Psoas muscle (tissue), 8 donors: ENCODE measurements at places on chromosomes 5 and 9. TPM values are rescaled to one million over a fixed set of nuclear protein-coding genes. Genes with fewer than 3 reads are reported as not detected.

DNA sequence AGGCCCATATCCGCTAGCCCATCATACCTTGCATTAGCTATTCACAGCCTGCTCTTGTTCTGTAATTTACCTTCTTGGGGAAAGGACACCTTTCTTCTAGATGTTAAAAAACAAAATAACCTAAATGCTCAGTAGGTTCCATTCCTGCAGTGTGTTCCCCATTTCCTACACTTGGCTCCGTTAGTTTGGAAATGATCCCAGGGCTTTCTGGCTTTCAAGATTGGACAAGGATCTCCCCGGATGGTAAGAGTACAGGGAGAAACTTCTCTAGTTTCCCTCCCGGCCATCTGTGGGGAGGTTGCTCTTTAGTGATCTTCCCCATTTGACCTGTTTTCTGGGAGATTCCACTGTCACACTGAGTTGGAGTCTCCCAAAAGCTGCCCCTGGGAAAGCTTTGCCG is 27.3 kb upstream of the STC2 start:
- H3K27me3 ChIP-seq, result no peaks in the 10 kb centered on the region
- H3K4me3 ChIP-seq, result no peak overlapping the region
- H3K4me1 ChIP-seq, result no peaks in the 10 kb centered on the region
- no peaks in the 10 kb centered on the region for H3K36me3 ChIP-seq
- DNase-seq, result no peak

DNA sequence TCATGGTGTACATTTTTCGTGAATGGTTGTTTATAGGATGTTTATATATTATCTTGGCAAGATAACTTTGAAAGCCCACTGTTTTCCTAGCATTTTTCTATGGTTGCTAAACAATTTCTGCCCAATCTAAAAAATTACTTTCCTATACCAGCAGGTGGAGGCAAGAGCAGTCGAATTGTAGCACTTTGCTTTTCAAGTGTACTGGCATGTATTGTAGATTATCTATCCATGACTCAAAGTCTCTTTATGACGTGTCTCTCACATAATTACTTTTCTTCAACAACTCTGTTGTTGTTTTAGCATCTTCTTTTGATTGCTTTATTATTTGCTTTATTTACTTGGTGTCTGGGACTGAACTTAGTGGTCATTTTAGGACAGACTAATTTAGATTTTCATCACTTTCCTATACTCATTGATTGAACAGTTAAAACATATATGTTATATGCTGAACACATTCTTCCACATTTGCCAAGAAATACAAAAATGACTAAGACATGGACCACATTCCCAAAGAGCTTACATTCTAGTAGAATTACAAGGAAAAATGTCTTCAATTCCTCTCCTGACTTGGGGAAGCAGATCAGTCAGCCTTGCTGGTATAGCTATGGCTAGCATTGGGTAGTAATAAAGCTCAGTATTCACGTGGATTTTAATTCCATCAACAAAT is 20.7 kb downstream of the NLN start:
- DNase-seq, result no peak
- H3K36me3 ChIP-seq, result no peaks in the 10 kb centered on the region
- H3K4me1 ChIP-seq, result no peaks in the 10 kb centered on the region
- no peak overlapping the region for H3K27ac ChIP-seq

DNA sequence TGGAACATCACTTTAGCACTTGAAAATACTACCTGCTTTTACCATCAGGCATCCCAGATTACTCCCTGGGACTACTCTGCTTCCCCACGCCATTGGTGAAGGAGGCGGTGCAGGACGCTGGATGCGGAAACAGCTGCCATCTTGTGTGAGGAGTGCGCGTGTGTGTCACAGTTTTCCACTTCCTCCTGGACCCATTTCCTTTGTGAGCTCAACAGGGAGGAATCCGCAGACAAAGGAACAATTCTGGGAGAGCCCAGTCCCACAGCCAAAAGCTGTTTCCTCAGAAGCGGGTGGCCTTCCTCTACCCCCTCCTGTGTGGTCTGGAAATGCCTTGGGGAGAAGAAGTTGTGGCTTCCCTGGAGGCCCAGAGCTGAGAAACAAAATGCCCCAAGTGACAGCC is 16.8 kb downstream of the AFAP1L1 start:
- H3K36me3 ChIP-seq, result no peaks in the 10 kb centered on the region
- H3K27me3 ChIP-seq, result no peaks in the 10 kb centered on the region
- H3K27ac ChIP-seq, result peak overlapping the region; percentile 73
- peak; percentile 68 for DNase-seq
- no peak overlapping the region for H3K4me3 ChIP-seq

DNA sequence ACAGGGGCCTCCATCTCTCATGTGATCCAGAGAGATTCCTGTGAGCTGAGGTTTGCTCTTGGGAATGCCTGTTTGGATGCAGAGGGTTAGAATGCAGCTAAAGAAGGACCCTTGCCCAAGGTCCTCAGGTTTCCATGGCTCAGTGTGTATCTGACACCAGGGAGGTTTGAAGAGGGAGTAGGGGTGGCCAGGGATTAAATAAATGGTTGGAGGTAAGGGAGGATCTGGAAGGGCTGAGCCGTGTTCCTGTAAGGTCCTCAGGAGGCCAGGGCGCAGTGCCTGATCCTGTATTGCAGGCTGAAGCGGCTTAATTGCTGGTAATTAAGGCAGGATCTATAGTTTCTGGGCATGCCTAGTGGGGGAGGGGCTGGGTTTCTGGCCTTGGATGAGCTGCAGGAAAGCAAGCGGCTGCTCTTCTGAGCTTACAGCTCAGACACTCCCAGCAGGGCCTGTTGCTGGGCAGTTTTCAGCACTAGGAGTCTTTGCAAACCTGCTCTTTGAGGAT is 41.5 kb upstream of the MAP1B start:
- H3K36me3 ChIP-seq, result no peaks in the 10 kb centered on the region
- H3K27me3 ChIP-seq, result no peaks in the 10 kb centered on the region
- no peaks in the 10 kb centered on the region for H3K4me1 ChIP-seq

DNA sequence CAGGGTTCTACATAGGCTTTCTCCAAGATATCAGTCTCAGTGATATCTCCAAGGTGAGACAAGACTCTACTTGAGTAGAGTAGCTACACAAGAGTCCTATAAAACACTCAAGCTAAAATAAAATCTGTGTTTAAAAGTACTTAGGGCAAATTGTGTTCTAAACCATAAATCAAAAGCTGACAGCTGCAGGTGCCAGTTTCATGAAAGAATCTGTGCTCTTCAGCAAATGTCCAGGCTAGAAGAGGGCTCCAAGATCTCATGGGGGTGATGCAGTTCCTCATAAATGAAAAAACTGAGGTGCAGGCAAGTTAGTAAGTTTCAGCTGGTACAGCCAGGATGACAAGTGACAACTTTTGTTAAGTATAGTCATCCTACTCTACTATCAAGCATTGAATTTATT is 142.8 kb upstream of the TNPO1 start:
- H3K27me3 ChIP-seq, result no peaks in the 10 kb centered on the region
- no peaks in the 10 kb centered on the region for H3K36me3 ChIP-seq
- no peak for DNase-seq
- H3K4me3 ChIP-seq, result no peak overlapping the region

DNA sequence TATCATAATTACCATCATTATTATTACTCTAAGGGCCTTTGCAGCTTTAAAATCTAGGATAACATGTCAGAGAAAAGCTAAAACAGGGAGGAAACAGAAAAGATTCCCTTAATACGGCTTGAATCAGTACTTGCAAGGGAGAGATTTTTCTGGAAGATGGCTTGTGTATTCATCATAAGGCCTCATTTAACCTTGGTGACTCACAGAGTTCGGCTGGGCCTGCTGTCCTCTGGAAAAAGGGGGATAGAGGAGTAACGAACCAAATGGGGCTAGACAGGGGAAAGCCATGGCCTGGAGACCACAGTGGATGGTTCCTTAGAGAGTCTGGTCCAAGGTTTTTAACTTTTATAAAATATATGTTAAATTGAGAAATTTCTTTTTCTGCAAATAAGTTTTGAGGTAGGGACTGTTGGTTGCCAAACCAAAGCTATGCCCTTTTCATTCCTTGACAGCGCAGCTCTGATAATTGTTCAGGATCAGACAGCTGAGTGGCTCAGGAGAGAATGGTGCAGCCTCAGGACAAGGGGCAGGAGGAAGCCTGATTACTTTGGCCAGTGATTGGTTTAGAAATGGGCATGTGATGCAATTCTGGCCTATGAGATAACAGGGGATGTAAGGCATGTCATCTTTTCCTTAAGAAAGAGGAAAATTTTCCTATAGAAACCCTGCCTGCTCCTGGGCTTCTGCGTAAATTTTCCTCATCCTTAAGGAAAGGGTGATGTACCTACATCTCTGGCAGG is 25.6 kb upstream of the GSN start:
- no peak overlapping the region for H3K27ac ChIP-seq
- no peaks in the 10 kb centered on the region for H3K27me3 ChIP-seq
- no peaks in the 10 kb centered on the region for H3K4me1 ChIP-seq

- H3K4me1 ChIP-seq, result peaks cover 11% of the 10 kb centered on the region
- H3K4me3 ChIP-seq, result peak within 1 kb of the TSS; percentile 97
- peak; percentile 88 for DNase-seq
These were observed at the start of gene MELK for GRCh38 chr9:36572515-36573418. Gene MELK, plus strand, starts transcription at chr9:36572895. Its CDS starts 8,787 bp downstream, at chr9:36581682.

DNA sequence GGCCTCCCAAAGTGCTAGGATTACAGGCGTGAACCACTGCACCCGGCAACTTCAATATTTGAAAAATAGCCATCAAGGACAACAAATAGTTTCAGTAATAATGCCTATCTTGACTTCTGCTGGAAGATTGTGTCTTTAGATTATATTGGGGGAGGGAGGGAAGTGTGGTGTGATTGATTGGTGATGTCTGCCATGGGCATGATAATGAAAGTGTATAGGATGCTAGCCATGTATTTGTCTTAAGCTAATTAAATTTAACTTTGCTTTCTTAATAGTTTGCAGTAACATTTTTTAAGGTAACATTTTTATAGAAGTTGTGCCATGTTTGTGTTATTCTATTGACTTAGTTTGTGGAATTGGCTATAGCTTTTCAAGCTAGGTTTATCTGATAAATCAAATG is 4.6 kb downstream of the JMY start:
- H3K27me3 ChIP-seq, result no peaks in the 10 kb centered on the region
- H3K4me3 ChIP-seq, result no peak overlapping the region
- H3K36me3 ChIP-seq, result no peaks in the 10 kb centered on the region
- H3K4me1 ChIP-seq, result peaks cover 46% of the 10 kb centered on the region
- DNase-seq, result no peak
- H3K27ac ChIP-seq, result no peak overlapping the region

MARCOL gene
- total RNA-seq, result not detected

PRELID2 gene
- total RNA-seq, result 3.0 TPM

DNA sequence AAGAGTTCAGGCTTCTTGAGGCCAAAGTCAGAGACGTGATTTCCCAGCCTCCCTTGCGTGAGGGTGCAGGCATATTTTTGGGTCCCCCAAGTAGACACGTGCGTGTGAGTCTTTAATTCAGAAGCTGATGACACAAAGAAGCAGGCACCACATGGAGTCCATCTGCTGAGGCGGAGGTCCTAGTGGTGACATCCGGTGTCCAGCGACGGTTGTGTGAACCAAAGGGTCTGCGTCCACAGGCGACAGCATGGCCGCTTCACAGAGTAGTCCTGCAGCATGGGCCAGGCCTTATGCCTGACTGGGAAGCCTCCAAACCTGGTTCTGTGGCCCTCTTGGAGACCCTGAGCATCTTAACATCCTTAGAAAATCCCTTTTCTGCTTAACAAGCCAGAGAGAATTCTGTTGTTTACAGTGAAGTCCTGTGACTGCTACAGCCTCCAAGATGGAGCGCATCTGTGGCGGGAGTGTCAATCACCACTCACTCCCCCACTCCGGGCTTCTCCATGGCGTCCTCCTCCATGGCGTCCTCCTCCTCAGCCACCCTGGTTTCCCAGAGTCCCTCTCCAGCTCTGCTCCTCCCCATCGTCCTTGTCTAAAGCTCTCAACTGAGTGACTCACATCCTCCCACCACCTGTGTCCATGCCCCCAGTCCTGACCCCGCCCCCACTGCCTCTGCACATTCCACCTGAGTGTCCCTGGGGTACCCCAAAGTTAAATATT is 133.8 kb downstream of the PAX5 start:
- DNase-seq, result no peak
- no peaks in the 10 kb centered on the region for H3K27me3 ChIP-seq
- H3K4me1 ChIP-seq, result no peaks in the 10 kb centered on the region
- no peak overlapping the region for H3K4me3 ChIP-seq

GRCh38 chr9:22722492-22722891 is 275.9 kb downstream of the DMRTA1 start:
- DNase-seq, result no peak
- H3K4me1 ChIP-seq, result no peaks in the 10 kb centered on the region
- H3K36me3 ChIP-seq, result no peaks in the 10 kb centered on the region
- no peak overlapping the region for H3K27ac ChIP-seq

CHSY3 gene
- 0.49 TPM for total RNA-seq

RNF208 gene
- total RNA-seq, result 9.1 TPM

- H3K4me1 ChIP-seq, result no peaks in the 10 kb centered on the region
- no peaks in the 10 kb centered on the region for H3K36me3 ChIP-seq
- no peak for DNase-seq
- H3K4me3 ChIP-seq, result no peak overlapping the region
- no peak overlapping the region for H3K27ac ChIP-seq
- H3K27me3 ChIP-seq, result peaks cover 10% of the 10 kb centered on the region
These were observed 36.8 kb upstream of the UNC5A start for GRCh38 chr5:176773408-176774035.

DNA sequence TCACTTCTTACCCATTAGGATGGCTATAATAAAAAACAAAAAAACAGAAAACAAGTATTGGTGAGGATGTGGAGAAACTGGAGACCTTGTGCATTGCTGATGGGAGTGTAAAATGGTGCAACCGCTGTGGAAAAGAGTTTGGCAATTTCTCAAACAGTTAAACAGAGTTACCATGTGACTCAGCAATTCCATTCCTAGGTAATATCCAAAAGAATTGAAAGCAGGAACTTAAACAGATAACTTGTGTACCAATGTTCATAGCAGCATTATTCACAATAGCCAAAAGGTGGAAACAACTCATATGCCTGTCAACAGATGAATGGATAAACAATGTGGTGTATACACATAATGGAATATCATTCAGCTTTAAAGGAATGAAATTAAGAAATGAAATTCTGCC is 28.9 kb downstream of the DCP2 start:
- no peaks in the 10 kb centered on the region for H3K4me1 ChIP-seq
- H3K4me3 ChIP-seq, result no peak overlapping the region
- H3K36me3 ChIP-seq, result peaks cover 81% of the 10 kb centered on the region
- no peak for DNase-seq
- no peaks in the 10 kb centered on the region for H3K27me3 ChIP-seq

DNA sequence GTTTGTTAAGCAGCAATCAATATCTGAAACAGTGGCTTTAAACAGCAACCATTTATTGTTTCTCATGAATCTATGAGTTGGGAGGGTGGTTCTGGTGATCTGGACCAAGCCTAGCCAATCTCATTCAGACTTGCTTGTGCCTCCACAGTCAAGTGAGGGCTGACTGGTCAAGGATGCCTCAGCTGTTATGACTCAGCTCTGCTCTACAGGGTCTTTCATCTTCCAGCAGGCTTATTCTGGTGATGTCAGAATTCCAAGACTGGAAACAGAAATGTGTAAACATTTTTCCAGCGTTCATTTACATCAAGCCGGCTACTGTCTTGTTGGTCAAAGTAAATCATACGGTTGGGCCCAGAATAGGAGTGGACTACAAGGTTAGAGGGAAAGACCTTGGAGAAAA is 2.5 kb upstream of the PIP5K1B start:
- no peak overlapping the region for H3K27ac ChIP-seq
- no peaks in the 10 kb centered on the region for H3K27me3 ChIP-seq
- H3K36me3 ChIP-seq, result no peaks in the 10 kb centered on the region
- H3K4me3 ChIP-seq, result no peak overlapping the region
- DNase-seq, result no peak

GRCh38 chr9:135665795-135666189 is 2.7 kb downstream of the LCN9 start:
- no peaks in the 10 kb centered on the region for H3K27me3 ChIP-seq
- H3K27ac ChIP-seq, result no peak overlapping the region
- no peaks in the 10 kb centered on the region for H3K36me3 ChIP-seq
- no peak for DNase-seq
- no peak overlapping the region for H3K4me3 ChIP-seq

PHF24 gene
- not detected for total RNA-seq

GRCh38 chr5:171615705-171616640 is 169.6 kb upstream of the SMIM23 start:
- H3K27me3 ChIP-seq, result peaks cover 15% of the 10 kb centered on the region
- no peak overlapping the region for H3K4me3 ChIP-seq
- H3K36me3 ChIP-seq, result no peaks in the 10 kb centered on the region
